ENCODE measurements at places on chromosomes 5 and 9.

GRCh38 chr5:107289030-107289714, 381.6 kb downstream of the EFNA5 start:
- DNase-seq: no peak

DNA sequence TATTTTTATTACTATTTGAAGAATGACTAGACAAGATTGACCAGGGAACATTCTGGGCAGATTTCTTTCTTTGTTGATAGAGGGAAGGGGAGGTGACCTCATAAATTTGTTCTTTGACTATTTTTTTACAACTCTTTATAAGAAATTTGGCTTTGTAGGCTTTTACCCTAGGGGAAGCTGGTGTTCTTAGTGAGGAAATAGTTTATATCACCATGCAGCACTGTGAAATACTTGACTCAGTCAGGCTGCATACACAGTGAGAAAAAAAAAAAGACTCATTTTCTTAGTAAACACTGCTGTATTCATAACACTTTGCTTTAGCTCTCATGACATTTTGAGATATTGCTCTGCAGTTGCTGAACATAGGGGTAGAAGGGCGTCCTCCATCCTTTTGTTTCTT, 336.6 kb upstream of the PIK3R1 start:
- DNase-seq: no peak

- no peak for DNase-seq
Observed at GRCh38 chr5:108735790-108736189, 11.9 kb upstream of the FER start.

DNA sequence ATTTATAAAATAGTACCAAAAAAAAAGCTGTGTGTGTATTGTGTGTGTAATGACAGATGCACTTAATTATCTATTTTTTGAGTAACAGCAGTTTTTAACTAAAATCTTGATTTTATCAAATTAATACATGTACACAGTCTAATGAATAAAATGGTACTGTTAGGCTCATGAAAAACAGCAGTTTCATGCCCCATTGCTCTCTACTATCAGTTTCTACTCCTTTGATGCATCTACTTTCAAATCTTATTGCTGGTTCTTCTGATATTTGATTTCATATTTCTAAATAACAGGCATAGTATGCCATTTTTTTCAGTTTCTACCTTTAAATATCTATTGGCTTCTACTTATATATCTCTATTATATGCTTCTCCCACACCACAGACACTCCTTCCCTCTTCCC, 117.4 kb downstream of the CCDC171 start:
- DNase-seq: no peak

DNA sequence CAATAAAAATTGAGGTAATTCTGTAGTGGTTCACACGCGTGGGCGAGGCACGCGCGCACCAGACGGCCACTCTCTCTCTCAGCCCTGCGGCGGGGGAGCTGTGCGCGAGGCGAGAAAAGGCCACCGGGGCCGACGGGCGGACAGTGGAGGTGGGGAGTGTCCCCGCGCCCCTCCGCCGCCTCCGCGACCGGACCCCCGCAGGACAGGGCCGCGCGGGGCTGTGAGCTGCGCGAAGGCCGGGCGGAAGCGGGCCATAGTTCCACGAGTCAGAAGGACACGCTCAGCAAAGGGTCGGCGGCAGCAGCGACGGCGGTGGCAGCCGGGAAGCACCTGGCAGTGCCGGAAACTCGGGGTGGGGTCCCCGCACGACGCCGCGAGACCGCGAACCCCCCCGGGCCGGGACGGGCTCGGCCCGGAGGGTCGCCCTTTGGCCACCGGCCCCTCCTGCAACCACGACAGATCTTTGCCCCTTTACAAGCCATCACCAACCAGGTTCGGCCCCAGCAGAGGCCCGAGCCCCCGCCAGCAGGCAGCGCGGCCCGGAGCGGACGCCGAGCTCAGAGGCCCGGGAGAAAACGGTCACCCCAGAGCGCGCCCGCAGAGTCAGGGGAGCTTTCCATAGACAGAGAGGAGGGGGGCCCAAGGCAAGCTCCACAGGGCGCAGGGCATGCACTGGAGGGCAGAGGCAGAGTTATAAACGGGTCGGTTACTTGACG, 60.9 kb downstream of the ZNF354C start:
- no peak for DNase-seq

GRCh38 chr9:115743709-115744605, 409.6 kb upstream of the PAPPA start:
- no peak for DNase-seq
